Glomerular endothelial cell (primary cell): ENCODE measurements at places on chromosomes 11 and 22. TPM values are rescaled to one million over a fixed set of nuclear protein-coding genes. Genes with fewer than 3 reads are reported as not detected.

PKNOX2 gene
- 0.29 and 0.76 TPM in 2 replicates for total RNA-seq

JOSD1 gene
- 64.8 and 78.3 TPM in 2 replicates for total RNA-seq

NOX4 gene
- 37.7 and 65.5 TPM in 2 replicates for total RNA-seq

PGA5 gene
- total RNA-seq: not detected in 2 replicates

BATF2 gene
- total RNA-seq: 1.3 and 2.7 TPM in 2 replicates

RAB38 gene
- total RNA-seq: 2.7 and 15.7 TPM in 2 replicates
